ENCODE measurements at places on chromosomes 2 and 18.

DNA sequence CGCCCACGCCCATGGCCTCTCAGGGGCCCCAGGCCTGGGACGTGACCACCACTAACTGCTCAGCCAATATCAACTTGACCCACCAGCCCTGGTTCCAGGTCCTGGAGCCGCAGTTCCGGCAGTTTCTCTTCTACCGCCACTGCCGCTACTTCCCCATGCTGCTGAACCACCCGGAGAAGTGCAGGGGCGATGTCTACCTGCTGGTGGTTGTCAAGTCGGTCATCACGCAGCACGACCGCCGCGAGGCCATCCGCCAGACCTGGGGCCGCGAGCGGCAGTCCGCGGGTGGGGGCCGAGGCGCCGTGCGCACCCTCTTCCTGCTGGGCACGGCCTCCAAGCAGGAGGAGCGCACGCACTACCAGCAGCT is 2.4 kb downstream of the B3GNT7 start:
- no peak for DNase-seq

GRCh38 chr2:125634662-125635061 is 1021.3 kb upstream of the GYPC start:
- DNase-seq, result no peak

- no peak for DNase-seq
Observed at GRCh38 chr2:7242189-7242867, 325.1 kb downstream of the RNF144A start.

DNA sequence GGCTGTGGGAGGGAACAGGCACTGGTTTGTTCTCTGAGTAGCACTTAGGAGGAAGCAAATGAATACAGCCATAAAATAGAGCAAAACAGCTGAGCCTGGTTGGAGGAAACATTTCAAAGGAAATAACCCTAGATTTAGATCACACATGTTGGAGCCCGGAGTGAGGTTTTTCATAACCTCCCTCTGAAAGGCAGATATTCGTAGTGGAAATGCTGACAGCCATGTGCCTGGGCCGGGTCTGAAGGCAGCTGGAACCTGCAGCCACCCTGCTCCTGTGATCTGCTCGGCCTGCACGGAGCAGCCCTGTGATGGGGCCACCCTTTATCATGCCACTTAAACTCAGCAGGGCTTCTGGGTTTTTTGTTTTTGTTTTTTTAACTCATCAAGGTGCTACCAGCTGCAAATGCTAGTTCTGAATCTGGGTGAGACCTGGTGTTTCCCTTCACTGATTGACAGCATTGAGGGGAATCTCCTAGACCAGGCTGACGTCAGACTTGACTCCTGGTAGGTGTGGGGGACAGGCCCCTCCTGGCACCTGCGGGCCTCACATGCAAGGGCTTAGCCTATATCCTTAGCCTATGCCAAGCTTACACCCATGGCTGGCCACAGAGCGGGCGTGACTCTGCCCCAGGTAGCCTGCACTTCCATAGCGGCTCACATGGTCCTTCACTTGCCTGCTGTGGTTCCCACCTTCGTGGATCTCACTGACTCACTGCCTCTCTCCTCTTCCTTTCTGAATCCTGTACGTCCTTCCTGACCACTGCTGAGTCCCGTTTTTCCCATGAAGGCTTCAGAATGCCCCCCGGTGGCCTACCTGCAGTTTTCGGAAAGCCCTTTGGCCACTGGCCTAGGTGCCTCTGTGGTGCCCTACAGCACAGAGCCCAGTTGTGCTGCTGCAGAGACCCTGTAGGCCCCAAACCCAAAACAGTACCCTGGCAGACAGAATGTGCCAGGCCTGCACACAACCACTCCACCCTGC is 217.3 kb downstream of the SEPTIN10 start:
- DNase-seq, result no peak

DNA sequence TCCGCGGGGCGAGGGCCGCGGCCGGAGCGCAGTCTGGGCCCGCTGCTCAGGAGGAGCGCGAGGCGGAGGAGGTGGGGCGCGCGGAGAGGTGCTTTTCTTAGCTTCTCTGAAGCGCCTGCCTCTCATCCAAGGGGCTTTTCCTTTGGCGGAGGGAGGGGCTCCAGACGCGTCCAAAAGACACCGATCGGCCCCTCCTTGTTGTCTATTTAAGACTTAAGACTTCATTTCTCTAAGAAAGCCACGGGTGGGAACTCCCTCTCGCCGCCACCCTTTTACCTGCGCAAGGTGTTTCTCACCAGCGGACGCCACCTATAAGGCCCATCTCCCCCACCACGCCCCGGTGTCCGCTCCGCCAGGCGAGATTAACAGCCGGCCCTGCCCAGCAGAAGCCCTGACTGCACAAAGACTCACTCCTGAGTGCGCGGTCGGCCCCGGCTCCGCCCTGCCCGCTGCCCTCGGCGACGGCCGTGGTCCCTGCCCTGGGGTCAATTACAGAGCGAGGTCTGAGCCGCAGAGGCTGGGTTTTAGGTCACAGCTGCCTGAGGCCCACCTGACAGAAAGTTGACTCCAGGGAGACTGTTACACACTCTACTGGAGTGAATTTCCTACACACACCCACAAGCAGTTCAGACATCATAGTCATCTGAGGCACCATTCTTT is at the start of gene DSC2:
TSS of gene DSC2 (minus strand) at position 397 of the 660 bp plus-strand sequence. CDS start 450 bp downstream, outside the sequence.
- no peak for DNase-seq

- no peak for DNase-seq
Observed at GRCh38 chr2:30106543-30106942, 40.3 kb upstream of the YPEL5 start.

GRCh38 chr18:60024857-60025256 is 125.1 kb downstream of the PMAIP1 start:
- DNase-seq, result no peak

DNA sequence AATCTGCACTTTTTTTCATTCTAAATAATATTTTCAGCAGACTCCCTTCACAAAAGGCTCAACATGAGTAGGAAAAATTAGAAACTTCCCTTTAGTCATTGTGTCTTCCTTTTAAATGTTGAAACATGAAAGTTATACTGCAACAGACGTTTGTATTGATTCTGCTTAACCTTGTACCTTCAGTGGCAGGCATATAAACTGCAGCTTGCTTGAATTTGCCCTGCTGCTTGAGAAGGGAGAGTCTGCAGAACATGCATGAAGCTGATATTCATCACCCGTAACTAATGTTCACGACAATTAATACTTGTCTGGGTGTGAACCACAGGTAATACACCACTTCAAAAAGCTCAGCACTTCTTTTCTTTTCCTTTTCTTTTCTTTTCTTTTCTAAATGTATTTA is 294.7 kb upstream of the LRP1B start:
- no peak for DNase-seq

GRCh38 chr2:65061910-65062339 is 5.7 kb downstream of the CEP68 start:
- DNase-seq, result no peak

DNA sequence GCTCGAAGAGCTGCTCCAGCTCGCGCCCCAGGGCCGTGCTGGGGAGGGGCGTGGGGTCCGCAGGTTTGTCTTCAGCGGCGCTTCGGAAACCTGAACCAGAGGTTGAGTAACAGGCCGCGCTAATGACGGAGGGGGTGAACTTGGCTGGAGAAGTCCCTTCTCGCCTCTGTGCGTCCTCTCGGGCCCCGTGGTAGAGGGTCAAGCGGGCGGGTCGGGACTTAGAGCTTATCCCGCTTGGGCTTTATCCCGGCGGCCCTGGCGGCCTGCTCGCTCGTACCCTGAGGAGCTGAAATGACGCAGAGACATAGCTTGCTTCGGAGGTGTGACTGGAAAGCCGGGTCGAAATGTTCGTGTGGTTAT is 479 bp downstream of the RNMT start:
- no peak for DNase-seq

GRCh38 chr2:66561645-66562303 is 126.8 kb downstream of the MEIS1 start:
- no peak for DNase-seq

GRCh38 chr18:10252952-10253705 is 201.3 kb upstream of the APCDD1 start:
- DNase-seq, result no peak

- no peak for DNase-seq
Observed at GRCh38 chr2:223632826-223633225, 30.7 kb upstream of the SCG2 start.

GRCh38 chr2:48339451-48339850 is 190.5 kb upstream of the STON1 start:
- DNase-seq, result no peak

DNA sequence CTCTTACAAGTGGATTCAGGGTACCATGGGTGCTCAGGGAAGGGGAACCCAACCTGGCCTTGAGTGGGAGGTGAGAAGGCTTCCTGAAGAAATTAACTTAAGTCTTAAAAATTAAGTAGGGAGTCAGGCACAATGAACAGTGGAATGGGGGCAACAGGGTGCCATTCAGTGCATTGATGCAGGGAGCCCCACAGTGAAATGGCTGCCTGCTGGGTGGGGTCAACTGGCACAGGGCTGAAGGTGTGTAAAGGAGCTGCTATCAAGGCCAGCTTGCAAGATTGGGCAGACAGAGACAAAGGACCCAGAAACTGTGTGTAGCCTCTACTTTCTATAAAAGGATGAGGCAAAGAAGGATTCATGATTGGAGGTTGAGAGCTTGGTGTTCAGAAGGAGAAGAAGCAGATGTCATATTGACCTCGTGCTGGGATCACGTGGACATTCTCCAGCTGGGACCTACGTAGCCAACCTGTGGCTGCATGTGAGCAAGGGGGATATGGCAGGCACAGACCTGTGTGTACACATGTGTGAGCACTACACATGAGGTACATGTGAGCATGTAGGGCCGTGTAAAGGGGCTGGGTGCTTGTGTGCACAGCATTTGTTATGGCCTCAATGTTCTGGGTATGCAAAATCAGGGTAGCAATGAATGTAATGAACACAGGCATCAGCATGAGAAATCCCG is 209.5 kb upstream of the HAAO start:
- DNase-seq, result no peak

DNA sequence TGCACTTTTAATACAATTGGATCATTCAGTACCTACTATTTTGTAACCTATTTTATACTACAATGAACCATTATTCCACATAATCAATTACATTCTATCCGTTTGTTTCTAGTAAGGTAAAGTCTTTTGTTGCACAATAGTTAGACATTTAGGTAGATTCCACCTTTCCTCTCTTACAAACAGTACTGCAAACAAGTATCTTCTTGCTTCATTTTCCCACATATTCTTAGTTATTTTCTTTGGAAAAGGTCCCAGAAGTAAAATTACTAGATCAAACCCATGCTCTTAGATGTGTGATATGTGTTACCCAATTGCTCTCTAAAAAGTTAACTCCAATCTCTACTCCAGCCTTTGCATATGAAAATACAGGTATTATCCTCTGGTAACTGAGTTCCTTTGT is 49.6 kb downstream of the SPIRE1 start:
- DNase-seq, result no peak

GRCh38 chr18:49214706-49215105 is 245.7 kb downstream of the DYM start:
- no peak for DNase-seq

GRCh38 chr2:216245391-216245975 is 126.8 kb downstream of the MARCHF4 start:
- no peak for DNase-seq

GRCh38 chr2:69163109-69163508 is 150.1 kb downstream of the ANTXR1 start:
- DNase-seq, result peak; percentile 66

DNA sequence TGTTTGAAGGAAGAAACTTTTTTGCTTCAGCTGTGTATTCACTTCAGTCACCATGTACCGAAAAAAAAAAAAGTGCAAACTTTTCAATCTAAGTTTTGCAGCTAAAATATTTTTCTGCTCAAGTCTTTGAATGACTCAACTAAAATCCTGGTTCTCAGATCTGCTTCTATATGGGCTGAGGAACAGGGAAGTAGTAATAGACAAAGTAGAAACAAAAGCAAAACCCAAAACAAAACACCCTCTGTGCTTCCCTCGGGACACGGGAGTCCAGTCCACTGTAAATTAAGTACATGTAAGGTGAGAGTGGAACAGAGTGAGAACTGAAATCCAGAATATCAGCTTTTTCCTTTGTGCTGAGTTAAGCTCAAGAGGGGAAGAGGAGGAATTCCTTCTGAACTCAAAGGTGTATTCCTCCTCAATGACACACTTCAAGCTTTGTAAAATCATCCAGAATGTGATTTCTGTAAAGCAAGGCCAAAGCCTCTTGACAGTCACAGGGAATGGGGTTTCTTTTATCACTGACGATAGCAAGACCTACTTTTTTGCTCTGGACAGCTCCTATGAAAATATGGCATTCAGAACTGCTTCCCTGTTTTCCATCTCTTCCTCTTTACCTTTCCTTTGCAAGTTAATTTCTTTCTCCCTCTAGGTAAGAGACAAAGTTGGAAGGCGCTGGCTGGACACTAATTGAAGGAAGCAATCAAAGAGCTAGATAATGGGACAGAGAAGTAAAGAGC is 433.5 kb upstream of the MMADHC start:
- no peak for DNase-seq

GRCh38 chr18:48127606-48128005 is 197.1 kb upstream of the SMAD2 start:
- no peak for DNase-seq

GRCh38 chr18:35267161-35267651 is 22.8 kb downstream of the ZSCAN30 start:
- peak; percentile 20 for DNase-seq

DNA sequence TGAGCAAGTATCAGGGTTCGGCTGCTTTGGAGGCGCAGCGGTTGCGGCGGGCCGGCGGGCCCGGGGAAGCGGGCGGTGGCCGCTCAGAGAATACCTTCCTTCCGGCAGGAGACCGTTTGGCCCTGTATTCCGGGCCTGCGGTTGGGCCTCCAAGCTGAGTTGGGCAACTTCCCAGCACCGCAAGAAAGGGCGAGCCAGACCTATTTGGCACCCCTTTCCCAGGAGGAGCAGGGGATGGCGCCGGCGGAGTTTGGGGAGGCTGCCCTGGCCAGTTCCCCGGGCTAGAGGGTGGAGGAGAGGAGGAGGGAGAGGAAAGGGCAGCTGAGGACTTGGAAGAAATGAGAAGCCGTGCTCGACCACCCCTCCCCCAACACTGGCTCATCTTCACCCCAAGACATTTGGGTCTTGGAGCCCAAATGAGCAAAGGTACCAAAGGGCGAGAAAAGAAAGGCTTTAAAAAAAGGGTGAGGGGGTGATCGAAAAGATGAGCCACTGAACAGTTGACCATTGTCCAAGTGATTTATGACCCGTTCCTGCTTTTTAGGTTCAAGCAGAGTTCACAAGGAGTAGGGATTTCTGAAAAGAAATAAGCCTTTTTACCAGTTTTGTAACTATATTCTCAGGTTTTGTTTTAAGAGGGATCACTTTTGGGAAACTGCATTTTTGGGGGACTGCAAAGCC is 8.4 kb downstream of the HOXD3 start:
- DNase-seq, result no peak
